DMS79 (cell line): ENCODE measurements at places on chromosomes 13 and 19.

DNA sequence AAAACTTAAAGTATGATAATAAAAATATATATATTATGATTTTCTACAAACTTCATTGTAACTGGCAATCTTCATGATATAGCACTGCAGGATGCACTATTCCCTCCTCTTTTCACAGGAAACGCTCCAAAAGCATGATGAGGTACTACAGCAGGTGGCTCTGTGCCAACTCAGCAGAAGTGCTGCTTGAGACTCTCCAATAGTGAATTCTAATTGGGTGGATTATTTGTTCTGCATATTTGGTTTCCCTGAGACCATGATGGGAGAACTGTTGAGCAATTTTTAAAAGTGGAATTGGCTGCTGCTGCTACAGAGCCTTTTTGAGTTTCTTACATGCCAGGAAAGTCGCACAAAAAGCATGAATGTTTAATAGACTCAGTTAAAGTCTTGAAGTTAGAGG is 1782.4 kb upstream of the PCDH20 start:
- DNase-seq = no peak

DNA sequence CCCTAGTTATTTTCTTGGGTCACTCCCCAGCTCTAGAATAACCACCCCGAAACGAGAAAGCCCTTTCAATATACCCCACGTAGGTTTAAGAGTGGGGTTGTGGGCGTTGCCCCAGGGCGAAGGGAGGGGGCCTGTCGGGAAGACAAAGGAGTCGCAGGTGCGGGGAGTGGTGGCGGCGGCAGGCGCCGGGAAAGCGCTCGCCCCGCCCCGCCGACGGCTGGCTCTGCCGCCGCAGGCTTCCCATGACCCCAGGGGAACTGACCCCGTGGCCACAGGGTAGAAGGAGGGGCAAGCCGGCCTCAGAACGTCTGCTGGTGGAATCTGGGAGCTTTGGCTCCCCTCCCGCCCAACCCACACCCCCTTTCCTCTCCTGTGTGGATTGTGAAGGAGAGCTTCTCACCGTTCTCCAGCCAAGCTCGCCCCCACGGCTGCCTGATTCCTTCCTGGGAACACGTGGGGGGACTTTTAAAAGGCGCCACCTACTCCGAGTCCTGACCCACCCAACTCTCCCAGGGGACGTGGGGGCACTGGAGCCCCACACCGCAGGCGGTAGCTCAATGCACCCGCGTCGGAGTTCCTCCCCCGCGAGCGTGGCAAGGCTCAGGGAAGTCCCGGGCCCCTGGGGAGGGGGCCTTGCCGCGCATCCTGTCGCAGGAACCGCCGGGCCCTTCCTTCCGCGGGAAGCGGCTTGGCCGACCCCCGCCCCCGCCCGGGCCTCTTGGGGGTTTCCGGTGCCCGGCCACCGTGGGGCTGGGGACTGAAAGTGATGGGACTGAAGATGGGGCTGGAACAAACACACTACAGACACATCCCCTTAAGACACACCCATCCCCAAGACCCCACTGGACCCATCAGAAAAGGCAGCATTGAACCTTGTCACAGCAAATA is 5.5 kb downstream of the IER2 start:
- DNase-seq = peak; percentile 73

- DNase-seq = no peak
Observed at GRCh38 chr19:51887522-51888498, at the start of gene ZNF577. ZNF577 (minus strand) TSS chr19:51887951; CDS start chr19:51880382, 7,569 bp downstream.

DNA sequence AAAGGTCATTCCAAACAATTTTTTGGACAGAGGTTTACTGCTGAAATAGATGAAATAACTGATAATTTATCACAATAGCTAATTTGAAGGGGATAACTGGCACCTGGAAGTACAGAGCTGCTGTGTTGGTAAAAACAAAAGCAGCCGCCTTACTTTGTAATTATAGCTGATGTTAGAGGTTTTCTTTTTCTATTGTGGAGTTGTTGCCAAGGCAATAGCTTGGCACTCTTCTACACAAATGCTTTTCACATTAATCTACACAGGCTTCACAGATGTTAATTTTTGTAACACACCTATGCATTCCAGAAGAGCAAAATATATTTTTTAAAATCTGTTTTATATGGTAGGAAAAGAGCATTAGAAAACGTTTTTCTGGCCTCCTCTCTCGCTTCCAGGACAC is 56.9 kb downstream of the LACC1 start:
- no peak for DNase-seq

DNA sequence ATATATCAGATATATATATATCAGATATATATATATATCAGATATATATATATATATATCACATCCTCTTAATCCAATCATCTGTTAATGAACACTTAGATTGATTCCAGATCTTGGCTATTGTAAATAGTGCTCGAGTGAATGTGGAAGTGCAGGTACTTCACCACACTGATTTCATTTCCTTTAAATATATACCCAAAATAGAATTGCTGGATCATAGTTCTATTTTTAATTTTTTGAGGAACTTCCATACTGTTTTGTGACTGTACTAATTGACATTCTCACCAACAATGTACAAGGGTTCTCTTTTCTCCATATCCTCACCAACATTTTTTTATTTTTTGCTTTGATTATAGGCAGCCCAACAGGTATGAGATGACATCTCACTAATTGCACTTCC is 277.5 kb downstream of the NHLRC3 start:
- no peak for DNase-seq

DNA sequence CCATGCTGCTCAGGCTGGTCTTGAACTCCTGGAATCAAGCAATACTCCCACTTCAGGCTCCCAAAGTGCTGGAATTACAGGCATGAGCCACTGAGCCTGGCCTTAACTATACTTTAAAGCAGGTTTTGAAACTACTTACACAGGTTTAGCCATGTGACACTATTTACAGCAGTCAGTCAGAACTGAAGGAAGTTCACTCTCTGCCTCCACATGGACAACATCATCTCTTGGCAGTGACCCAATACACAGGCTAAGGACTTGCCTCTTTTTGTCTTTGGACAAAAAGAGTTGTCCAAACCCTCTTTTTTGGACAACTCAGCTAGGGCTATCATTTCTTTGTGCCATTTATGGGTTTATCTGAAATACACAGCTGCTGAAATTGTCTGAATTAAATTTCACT is 89.0 kb upstream of the CLDN10 start:
- DNase-seq = no peak

DNA sequence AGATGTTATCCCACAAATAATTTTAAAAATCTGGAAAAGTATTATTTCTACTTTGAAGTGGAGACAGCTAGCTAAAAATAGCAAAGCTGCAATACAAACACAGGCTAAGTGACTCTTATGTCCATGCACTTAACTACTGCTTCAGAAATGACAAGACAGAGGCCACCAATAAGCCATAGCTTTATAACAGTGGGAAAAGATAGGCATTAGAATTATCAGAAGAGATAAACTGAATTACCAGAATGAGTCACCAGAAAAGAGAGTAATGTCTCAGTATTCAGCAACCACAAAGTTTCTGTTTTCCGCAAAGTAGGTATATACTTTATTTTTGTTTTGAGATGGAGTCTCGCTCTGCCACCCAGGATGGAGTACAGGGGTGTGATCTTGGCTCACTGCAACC is 17.1 kb downstream of the CLN5 start:
- DNase-seq = no peak

GRCh38 chr19:36140304-36141038 is 605 bp downstream of the CAPNS1 start:
- peak; percentile 34 for DNase-seq

DNA sequence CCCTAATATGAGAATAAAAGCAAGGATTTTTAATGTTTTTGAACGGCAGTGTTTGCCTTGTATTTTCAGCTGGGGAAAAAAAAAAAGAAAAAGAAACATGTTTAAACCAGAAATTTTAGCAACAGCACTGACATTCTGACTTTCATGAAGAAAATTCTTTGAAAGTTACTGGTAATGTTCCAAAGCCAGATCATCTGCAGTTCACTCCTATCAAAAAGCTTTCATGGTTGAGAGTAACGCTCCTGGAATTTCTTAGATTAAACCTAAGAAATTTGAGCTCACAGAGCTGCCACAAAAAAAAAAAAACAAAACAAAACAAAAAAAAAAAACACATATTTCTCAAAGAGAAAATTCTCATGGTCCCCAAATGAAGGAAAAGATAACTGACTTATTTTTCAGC is 1106.7 kb downstream of the EFNB2 start:
- no peak for DNase-seq

- DNase-seq = no peak
Observed at GRCh38 chr13:42628666-42629065, 54.7 kb downstream of the TNFSF11 start.

GRCh38 chr13:97283888-97284287 is 61.8 kb downstream of the MBNL2 start:
- no peak for DNase-seq

DNA sequence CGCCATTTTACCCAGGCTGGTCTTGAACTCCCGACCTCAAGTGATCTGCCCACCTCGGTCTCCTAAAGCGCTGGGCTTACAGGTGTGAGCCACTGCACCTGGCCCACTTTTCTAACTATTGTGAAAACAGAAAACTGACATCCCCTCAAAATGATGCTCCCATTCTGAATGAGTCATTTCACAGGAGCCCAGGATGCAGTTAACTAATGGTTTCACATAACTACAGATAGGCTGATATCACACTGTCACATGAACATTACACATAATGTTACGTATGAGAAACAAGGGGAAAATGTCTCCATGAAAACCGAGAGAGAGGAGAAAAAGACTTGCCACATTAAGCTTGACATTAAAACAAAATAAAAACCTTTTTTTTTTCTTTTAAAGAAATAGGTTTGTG is 37.5 kb downstream of the N4BP2L2 start:
- no peak for DNase-seq

DNA sequence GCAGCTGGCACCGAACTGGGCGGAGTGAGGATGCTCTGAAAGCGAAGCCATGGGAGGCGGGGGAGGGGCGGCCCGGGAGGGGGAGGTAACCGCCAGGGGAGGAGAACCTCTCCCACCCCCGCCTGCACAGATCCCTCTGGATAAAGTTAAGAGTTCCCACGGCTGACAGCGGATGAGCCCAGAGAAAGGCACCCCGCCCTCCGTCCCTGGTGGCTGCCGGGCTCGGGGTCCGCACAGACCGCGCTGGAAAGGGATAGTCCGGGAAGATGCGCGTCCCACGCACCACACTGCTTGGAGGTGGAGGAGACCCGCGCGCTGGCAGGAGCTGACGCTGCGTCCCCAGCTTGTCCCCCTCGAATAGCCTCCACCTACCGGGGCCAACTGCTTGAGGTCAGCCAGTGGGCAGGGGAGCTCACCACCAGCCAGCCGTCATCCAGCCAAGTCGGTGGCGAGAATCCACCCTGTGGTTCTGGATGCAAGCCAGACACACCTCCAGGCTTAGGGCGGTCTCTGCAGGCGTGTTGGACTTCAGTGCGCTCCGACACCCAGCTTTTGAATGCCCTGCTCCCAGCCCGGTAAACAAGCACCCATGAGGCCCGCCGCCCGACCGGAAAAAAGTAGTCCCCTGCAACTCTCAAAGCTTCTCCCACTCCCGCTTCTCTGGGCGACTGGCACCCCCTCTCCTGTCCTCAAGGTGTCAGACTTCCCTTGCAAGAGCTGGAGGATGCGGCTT is at the start of gene TRPC4:
Gene TRPC4, minus strand, starts transcription at position 17 of the 733 bp plus-strand sequence. CDS start 86,439 bp downstream, outside the sequence.
- no peak for DNase-seq

GRCh38 chr13:40330950-40331349 is 335.5 kb downstream of the FOXO1 start:
- DNase-seq = no peak

GRCh38 chr19:16191216-16191908 is 6.2 kb downstream of the FAM32A start:
- DNase-seq = no peak

GRCh38 chr19:3140667-3141038 is 4.8 kb downstream of the GNA15 start:
- no peak for DNase-seq

DNA sequence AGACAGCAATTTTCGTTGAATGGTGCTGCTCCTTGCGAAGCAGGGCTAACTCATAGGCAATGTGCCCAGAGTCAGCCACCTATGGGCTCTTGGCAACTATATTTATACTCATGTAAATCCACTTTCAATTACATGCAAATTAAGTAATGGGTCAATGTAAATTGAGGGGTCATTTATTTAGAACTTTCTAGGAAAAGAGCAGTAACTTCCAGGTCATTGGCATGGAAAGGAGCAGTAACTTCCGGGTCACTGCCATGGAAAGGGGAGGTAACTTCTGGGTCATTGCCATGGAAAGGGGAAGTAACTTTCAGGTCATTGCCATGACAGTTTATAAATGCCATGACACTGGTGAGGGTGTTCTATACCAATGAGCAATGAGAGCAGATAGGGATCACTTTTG is 11.6 kb downstream of the KLK4 start:
- DNase-seq = no peak

GRCh38 chr13:29654384-29654783 is 58.9 kb upstream of the SLC7A1 start:
- DNase-seq = no peak

DNA sequence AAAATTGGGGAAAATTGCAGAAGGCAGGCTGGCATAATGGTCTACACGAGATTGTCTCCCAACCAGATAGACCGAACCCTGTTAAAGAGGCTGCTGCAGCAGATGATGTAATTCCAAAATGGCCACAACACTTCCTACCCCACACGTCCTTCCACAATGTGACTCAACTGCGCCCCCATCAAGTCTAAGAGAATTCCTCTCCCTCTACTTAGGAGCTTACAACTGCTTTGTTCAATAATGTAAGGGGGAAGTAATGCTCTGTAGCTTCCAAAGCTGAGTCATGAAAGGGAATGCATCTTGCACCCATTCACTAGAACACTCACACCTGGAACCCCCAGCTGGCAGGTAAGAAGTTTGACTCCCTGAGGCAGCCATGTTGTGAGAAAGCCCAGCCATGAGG is 117.8 kb upstream of the IRS2 start:
- DNase-seq = no peak

DNA sequence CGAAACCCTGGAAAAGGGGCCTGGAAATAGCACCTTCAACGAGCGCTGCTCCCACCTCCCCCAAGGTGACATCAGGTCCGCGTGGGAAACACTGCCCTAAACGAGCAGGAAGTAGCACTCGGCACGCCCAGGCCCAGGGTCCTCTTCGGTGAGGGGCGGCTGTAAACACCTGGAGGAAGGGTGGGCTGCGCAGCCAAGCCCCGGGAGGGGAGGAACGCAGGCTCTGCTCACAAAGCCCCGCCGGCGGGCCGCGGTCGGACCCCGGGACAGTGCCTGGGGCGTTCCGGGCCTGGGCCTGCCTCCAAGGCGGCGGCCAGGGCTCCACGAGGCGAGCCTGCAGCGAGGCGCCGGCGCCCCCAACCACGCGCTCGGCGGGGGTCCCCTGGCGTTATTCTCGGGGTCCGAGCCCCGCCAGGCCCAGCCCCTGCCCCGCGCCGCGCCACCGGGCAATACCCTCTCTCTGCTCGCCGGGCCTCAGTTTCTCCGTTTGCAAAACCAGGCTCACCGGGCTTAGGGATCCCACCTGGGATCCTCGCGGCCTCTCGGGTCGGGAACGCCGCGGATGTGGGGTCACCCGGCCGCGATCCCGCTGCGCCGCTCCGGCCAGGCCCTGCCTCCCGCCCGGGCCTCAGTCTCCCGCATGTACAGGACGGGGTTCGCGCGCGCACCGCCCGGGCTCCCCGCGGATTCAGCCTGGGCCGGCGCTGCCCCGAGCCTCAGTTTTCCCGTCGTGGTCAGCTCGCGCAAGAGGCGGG is 630 bp downstream of the RNF126 start:
- no peak for DNase-seq
